ENCODE measurements at places on chromosomes 16 and 17.

DNA sequence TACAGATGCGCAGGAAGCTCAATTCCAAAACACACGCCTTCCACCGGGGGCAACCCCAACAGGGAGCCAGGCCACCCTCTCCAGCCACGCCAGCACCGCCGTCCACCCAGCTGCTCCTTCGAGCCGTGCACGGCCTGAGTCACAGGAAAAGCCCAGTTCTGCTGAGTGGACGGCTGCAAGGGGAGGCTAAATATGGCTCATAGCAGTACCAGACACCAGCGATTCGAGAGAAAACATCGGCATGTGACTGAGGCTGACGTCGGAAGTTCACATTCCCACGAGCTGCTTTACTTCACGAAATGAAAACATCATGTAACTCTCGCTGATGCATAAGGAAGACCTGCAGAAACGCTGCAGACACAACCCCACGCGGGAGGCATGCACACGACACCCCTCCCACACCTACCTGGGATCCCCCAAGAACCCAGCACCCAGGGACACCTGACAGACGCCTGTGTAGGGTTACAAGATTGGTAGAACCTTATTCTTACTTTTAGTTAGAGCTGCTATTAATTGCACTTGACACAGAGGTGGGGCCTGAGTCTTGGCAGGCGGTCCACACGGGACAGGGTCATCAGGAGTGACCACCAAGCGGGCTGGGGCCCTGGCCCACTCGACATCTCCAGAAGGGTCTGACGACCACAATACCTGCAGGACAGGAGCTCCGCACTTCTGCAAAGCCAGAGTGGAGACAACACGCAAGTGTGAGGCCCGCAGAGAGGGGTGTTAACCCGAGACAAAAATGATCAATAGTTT is 116.8 kb downstream of the ANKRD11 start:
- DNase-seq: no peak

DNA sequence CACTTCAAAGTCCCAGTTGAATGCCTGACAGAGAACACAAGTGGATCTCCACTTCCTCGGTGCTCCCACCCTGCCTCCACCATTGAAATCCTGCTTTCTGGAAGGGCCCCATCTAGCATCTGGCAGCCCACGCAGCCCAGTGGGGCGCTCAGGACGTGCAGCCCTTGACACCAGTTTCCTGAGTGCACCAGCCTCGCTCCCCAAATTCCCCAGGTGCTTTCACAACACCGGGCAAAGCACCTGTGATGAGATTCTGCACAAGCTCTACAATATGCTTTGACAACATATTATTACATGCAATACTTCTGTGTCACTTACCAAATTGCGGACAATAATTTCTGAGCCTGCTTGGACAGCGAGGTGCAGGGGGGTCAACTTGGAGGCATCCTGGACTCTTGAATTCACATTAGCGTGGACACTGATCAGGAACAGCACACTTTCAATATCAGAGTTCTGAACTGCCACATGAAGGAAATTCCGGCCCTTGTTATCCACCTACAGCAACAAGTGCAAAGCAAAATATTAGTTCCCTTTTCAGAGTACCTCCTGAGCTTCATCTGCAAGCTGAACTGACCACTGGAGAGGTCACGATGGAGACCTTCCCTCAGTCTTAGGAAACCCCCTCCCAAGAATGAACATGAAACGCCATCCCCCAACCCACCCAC is 33.9 kb downstream of the CYB5D2 start:
- DNase-seq: no peak

DNA sequence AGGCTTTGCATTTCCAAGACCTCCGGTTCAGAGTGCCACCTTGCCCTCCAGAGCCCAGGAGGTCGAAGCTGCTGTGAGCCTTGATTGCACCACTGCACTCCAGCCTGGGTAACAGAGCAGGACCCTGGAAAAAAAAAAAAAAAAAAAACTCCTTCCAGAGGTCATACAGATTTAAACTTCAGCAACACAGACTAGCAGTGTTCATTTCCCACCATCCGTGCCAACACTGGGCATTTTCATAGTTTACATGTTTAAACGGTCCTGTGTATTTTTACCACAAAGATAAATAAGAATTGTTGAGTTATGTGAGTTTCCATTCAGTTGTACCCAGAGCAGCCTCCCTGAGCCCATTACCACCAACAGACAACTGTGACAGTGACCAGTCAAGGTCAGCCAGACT is 50.4 kb downstream of the ZDHHC7 start:
- no peak for DNase-seq

GRCh38 chr17:77475016-77475976 is 334.5 kb downstream of the SEC14L1 start:
- DNase-seq: no peak

DNA sequence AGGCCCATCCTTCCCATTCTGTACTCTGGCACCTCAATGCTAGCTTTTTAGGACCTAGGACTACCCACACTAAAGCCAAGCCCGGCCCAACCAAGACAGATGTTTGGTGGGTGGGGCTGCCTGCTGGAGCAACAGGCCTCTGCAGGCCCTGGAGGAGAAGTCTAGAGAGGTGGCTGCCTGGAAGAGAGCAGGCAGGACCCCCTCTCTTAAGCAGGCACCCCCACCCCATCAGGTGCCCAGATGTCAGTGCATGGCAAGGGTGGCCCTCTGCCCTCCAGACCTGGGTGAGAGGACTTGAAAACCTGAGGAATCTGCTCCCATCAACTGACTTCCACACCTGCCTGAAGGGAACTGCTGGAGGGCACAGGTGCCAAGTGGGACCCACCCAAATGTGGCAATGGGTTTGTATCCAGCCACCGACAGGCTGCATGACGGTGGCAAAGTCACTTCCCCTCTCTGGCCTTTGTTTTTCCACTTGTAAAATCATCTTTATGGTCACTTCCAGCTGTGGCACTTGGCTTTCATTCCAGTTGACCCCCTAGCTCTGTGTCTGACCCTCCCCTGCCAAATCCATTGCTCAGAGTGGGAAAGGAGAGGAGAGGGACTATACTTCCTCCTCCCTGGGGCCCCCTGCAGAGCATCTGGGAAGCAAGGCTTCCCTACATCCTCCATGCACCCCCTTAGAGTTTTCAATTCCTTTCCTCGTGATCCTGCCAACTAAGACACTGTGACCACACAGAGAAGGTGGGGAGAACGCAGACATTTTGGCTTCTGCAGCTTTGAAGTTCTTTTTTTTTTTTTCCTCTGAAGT is 1.7 kb upstream of the STAT5A start:
- DNase-seq: no peak

DNA sequence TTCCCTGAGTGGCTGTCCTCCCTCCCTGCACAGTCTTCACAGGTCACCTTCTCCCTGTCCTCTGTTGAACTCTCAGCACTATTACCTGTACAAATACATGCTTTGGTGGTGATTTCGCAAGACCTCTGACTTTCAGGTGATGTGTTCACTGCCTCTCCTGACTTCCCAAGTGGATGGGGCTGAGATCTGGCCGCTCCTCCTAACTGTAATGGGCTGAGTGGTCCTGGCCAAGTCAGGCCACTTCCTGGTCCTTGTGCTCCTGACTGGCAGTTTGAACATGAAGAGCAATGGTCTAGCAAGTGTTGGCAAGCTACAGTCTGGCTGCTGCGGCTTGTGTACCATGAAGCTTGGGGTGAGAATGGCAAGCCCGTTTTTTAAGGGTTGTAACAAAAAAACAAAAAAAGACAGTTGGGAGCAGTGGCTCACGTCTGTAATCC is 11.7 kb upstream of the TMED6 start:
- DNase-seq: no peak

DNA sequence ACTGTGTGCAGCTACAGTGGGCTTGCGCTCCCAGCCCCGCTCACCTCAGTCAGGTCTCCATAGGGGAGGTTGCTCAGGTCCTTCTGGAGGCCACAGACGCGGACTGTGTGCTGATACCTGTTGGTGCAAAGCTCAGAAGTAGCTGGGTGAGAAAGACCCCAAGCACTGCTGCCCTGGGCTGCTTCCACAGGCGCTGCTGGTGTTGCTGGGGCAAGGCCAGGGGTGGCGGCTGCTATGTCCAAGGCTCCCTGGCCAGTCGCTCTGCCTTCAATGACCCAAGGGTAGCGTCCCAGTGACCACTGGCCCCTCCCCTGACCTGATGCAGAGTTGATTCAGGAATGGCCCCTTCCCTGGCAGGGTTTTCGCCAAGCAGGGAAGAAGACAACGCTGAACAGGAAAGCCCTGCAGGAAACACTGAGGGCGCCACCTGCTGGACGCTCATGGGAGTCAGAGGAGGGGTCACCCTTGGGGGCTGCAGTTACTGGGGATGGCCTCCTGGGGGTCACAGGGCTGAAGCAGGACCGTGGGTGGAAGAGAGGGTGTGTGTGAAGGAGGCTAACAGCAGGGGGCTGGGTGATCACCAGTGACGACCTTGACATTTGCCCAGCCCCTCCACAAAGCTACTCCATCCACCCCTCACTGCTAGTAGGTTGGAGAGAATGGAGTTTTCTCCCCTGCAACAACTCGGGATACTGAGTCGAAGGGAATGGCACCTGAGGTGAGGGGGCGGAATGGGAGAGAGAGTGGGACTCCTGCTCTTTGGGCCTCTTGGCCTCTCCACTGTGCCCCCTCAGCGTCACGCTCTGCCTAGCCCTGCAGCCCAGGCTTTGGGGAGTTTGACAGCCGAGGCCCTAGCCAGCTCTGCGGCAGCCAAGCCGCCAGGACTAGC is 38.3 kb downstream of the ABCC12 start:
- peak; percentile 42 for DNase-seq

DNA sequence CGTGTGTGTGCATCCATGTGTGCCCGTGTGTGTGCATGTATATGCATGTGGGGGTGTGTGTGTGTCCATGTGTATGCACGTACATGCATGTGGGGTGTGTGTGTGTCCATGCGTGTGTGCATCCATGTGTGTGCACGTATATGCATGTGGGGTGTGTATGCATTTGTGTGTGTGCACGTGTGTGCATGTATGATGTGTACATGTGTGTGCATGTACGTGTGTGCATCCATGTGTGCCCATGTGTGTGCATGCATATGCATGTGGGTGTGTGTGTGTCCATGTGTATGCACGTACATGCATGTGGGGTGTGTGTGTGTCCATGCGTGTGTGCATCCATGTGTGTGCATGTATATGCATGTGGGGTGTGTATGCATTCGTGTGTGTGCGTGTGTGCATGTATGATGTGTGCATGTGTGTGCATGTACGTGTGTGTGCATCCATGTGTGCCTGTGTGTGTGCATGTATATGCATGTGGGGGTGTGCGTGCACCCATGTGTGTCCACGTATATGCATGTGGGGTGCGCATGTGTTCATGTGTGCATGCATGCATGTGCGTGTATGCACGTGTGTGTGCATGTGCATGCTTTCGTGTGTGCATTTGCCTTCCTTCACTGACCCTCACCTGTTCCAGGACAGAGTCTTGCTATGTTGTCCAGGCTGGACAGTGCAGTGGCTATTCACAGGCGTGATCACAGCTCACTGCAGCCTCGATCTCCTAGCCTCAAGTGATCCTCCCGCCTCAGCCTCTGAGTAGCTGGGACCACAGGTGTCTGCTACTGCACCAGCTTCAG is 129.6 kb upstream of the TNRC6C start:
- no peak for DNase-seq

DNA sequence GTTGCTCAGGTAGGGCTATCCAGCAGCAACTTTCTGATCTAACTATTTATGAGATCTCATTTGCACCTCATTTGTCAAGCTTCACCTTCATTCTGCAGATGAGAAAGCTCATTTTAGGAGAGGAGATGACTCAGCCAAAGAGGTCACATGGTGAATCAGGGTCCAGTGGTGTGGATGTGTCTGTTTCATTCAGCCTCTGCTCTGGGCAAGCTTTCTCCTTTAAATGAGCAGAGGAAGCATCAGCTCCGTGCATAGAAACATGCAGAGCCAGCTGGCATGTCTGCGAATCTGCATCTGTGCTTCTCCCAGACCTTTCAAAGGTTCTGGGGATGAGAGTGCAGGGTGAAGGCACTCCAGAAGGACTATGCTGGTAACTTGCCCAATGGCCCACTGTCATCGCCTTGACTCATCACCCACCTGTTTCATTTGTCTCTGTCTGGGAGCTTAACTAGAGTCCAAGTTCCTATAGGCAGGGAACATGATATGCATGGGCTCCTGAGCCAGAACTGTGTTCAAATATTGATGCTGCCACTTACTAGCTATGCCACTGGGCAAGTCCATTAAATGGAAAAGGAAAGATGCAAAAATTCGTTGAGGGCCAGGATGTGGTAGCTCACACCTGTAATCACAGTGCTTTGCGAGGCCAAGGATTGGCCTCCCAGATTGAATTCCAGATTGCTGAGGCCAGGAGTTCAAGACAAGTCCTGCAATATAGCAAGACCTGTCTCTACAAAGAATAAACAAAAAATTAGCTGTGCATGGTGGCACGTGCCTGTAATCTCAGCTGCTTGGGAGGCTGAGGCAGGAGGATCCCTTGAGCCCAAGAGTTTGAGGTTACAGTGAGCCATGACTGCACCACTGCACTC is 67.1 kb upstream of the NLK start:
- peak; percentile 38 for DNase-seq

DNA sequence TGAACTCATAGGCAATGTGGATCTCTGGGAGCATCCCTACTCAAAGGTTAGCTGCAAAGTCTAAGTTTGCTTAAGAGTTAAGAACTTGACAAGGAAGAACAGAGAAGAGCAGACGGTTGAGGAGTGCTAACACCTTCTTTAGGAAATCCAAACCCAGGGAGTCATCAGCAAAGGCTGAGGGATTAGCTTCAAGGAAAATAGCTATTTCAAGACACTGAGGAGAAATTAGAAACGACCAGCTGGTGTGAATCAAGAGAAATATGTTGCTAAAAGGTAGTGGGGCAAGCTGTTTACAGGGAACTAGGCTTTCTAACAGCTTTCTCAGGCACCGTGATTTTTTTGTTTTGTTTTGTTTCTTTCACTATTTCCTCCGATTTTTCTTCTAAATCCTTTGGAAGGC is 90.7 kb downstream of the CDH8 start:
- DNase-seq: no peak

- no peak for DNase-seq
These were observed at the start of gene CYGB for GRCh38 chr17:76537578-76538280. Gene CYGB (minus strand): TSS chr17:76537709. CDS start chr17:76537542, 167 bp downstream.

DNA sequence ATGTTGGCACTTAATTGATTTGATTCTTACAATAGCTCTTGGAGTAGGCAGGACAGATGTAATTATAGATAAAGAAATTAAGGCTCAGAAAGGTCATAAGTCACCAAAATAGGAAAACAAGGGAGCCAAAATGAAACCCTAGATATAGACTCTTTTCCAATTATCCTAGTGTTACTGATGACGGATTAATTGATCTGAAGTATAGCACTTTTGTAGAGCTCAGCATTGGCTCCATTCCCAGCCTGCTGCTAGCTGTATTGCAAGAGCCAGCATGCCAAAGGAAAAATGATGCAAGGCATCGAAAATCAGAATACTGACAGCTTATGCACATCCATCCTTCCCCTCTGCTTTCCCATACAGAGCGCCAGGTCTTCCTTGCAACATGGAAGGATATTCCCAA is 21.6 kb upstream of the RASL10B start:
- no peak for DNase-seq

- no peak for DNase-seq
These were observed 68.9 kb downstream of the ABCC6 start for GRCh38 chr16:16154281-16154951.

- no peak for DNase-seq
These were observed 131.9 kb upstream of the ZFHX3 start for GRCh38 chr16:73179705-73180331.

- no peak for DNase-seq
These were observed 37.8 kb downstream of the KLHDC4 start for GRCh38 chr16:87728026-87728425.
